ENCODE measurements at places on chromosomes 4 and X.

GRCh38 chrX:49202022-49202421 lies 2.0 kb upstream of the SYP start:
- no peak for DNase-seq

- no peak for DNase-seq
These were observed 150.8 kb downstream of the FRAS1 start for GRCh38 chr4:78207951-78208350.

DNA sequence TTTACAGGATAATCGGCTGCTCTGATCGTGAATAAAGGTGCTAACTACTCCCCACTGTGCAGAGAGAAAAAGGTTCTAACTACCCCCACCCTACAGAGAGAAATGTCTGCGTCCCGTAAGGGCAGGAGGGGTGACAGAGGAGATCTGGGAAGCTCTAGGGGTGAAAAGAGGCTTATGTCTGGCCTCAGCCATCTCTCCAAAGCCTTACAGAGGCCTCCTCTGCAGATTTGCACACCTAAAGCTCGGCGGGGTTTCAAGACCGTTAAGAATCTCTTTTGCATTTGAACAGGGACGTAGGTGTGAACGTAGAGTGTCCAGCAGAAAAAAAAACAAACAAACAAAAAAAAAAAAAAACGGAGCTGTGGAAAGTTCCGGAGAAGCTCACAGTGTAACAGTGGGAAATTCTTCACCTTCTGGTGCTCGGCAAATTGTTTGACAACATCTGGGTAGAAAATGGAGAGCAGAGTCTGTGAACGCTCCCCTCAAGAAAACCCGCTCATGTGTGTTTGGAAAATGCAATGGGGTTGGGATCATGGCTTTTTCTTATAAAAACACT lies 161.0 kb downstream of the SHOX start:
- no peak for DNase-seq

GRCh38 chr4:75939890-75940691 lies 722 bp downstream of the NAAA start:
- DNase-seq = peak; percentile 59

GRCh38 chr4:69167300-69167699 lies 47.2 kb downstream of the UGT2B11 start:
- DNase-seq = no peak

Measured in fibroblast of skin of scalp (primary cell).